ENCODE measurements at places on chromosomes 2 and 18.

DNA sequence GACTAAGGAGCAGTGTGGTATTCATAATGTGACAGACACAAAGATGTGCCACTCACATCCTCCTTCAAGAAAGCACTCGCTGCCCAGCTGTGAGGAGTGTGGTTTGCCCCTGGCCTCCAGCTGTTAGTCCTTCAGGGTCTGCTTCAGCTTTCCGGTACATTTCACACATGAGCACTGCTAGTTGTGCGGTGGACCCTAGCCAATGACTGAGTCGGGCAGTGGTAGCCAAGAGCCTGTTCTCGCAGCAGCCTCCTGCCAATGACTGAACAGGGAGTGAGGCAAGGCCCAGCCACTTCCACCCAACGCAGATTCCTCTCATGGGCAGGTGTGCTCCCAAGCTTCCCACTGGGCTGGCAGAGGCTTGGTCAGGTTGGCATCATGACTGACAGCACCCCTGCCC lies 254.3 kb downstream of the RBM43 start:
- no peak for DNase-seq

DNA sequence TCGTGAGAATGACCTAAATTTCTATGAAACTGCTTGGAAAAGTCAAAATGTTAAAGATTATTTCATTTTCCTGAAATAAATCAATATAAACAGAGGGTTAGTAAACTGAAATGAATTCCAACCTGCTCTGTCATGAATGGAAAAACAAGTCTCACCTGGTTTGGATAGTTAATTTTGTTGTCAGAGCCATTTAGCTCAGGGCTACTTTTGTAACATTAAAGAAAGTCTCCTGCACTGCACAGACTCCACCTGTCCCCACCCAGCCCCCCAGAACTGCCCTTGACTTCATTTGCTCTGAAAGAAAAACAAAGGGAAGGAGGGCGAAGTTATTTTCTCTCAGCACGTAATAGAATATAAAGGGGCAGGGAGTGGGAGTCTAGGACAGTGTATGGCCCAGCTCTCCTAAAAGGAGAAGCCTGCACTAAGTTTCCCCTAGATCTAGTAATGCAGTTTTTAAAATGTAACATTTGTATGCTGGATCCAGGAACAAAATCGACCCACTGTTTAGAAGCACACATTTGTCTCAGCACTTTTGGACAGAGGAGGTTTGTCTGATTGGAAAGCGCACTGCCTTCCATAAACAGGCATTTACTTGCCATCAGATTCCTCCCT lies 54.2 kb upstream of the ACSL3 start:
- DNase-seq: no peak

- DNase-seq: no peak
Observed at GRCh38 chr18:848062-848861, 36.2 kb upstream of the YES1 start.

GRCh38 chr2:37892436-37893114 lies 32.5 kb upstream of the RMDN2 start:
- DNase-seq: no peak

GRCh38 chr2:149331023-149331400 lies 625 bp downstream of the LYPD6 start:
- DNase-seq: no peak

GRCh38 chr2:152083202-152083875 lies 15.5 kb downstream of the CACNB4 start:
- DNase-seq: no peak

DNA sequence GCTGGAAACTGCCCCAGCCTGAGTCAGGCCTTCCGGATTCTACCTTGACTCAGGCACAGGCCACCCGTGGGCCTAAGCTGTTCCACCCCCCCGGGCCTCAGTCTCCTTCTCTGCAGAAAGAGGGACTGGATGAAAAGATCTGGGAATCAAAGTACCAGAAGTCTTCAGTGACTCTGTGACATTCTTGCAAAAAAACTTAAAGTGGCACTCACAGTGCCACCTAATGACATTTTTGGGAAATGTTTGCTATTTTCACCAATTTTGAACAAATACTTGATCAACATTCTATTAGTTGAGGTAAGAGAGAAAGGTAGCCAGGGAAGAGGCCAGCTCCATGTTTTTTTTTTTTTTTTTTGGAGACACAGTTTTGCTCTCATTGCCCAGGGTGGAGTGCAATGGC lies 48.3 kb upstream of the ACAA2 start:
- no peak for DNase-seq

GRCh38 chr2:165376571-165376975 lies 92.9 kb upstream of the CSRNP3 start:
- DNase-seq: no peak

DNA sequence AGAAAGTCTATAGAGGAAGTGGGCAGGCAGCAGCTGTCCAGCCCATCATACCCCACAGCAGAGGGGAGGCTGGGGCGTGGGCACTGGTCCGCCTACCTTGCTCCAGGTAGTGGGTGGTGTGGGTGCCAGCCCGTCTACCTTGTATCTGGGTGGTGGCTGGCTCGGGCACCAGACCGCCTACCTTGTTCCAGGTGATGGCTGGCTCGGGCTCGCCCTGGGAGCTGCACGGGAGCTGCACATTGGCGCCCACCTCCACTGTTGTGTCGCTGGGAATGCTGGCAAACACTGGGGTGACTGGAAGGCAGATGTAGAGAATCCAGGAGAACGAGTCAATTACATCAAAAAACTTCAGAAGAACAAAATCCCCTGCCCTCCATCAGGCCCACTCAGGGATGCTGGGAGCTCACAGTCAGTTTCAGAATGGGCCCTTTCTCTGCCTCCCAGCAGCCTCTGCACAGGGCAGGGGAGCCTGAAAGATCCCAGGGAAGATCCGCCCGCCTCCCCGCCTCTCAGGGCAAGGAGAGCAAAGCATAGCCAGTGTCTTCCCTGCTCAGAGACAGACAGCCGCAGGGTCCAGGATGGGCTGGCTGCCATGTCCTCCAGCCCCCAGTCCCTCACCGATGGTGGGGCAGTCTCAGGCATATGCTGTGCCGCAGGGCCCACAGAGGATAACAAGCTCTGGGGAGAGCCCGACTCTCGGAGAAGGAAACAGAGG lies 82.3 kb downstream of the PXDN start:
- no peak for DNase-seq

- DNase-seq: no peak
Observed at GRCh38 chr18:10377956-10378355, 76.5 kb upstream of the APCDD1 start.

DNA sequence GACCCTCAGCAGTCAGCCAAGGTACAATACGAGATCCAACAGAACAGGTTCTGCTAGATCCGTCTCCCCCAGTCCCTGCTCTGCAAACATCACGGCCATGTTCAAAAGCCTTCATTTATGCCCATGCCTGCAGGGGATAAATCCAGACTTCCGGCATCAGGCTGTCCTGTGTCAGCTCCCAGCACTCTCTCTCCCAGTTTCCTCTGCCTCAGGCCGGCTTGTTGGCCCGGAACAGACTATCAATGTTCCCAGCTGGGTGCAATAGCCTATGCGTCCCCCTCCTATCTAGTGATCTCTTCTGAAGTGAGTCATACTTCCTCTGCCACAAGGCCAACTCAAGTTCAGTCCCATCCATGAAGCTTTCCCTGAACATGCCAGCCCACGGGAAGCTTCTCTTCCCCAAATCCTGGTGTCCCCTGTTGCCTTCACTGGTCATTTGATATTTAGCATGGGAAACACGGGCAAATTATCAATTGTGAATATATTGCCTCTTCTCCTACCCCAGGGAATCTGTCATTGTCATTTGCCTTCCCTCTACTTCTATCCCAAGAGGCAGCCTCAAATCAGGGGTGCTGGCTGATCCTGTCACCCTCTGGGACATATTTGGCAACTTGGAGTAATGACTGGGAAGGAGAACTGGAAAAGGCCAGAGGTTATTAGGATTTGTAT lies 51.1 kb downstream of the CAPN13 start:
- no peak for DNase-seq

GRCh38 chr18:24659827-24660720 lies 199.6 kb downstream of the HRH4 start:
- DNase-seq: no peak

DNA sequence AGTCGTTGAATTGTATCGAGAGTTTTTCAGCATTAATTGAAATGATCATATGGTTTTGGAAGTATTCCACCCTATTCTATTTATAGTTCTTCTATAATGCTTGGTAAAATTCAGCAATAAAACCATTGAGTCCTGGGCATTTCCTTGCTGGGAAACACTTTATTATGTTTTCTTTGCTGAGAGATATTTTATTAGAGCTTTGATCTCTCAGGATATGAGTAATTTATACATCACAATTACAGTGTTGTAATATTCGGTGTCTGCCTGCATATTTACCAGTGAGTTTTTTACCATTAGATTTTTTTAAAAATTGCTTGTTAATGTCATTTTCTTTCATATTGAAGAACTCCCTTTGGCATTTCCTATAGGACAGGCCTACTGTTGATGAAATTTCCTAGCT lies 402.7 kb upstream of the FSIP2 start:
- no peak for DNase-seq

DNA sequence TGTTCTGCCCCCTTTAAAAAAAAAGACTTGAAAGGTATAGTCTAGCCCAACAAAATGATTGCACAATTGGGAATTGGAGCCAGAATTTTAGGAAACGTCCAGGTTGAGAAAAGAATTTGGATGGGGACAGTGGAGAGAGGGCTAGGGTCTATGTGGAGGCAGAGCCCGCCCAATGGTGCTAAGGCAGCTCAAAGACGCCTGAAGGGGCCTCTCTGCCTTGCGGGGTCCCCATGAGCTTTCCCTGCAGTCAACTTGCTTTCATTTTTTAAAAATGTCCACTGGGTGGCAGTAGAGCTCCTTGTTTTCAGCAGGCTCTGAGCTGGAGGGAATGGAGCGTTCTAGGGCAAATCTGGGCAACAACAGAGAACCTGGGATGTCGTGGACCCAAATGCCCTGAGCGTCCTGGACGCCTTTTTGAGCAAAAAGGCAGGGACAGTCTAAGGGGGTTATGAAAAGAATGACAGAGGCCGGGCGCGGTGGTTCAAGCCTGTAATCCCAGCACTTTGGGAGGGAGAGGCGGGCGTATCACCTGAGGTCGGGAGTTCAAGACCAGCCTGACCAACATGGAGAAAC lies 40.2 kb upstream of the ITM2C start:
- DNase-seq: peak; percentile 76

DNA sequence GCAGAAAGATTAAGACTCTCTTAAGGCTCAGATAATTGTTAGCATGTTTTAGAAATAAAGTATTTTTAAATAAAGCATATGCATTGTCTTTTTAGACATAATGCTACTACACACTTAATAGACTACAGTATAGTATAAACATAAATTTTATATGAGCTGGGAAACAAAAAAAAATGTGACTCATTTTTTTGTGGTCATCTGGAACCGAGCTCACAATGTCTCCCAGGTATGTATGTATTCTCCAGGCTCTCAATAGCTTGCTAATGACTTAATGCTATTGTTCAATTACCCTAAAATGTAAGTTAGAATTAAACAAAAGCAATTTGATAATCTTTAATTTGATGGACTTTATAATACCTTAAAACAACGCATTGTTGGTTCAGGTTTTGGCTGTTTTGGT lies 167.2 kb downstream of the NUP35 start:
- no peak for DNase-seq

GRCh38 chr18:46274266-46274665 lies 170.1 kb downstream of the HAUS1 start:
- no peak for DNase-seq

GRCh38 chr2:49961346-49961745 lies 807.0 kb upstream of the FSHR start:
- DNase-seq: no peak

GRCh38 chr2:190528521-190529001 lies 6.0 kb downstream of the NEMP2 start:
- no peak for DNase-seq

DNA sequence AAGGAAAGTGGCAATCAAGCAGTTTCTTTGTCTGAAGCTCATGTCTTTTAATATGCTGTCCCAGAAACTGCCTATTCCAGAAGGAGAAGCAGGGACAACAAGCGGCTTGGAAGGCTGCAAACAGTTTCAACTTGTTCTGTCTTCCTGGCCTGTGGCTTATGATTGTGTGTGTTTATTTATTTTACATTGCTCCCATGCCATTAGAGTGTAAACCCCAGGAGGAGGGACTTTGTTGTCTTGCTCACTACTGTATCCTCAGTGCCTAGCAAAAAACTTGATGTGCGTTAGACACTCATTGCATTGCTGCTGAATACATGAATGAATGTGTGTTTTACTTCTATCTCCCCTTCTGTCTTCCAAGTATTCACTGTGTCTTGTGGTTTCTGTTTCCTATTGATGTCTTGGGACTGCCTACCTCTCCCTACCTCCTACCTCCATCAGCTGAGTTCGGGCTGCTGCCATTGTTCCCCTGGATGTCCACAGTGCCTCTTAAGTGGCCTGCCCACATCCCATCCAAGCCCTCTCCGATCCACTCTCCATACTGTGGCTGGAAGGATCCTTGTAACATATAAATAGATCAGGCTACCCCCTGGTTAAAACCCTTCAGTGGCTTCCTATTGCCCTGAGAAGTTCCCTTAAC lies 261.4 kb downstream of the DYSF start:
- no peak for DNase-seq

DNA sequence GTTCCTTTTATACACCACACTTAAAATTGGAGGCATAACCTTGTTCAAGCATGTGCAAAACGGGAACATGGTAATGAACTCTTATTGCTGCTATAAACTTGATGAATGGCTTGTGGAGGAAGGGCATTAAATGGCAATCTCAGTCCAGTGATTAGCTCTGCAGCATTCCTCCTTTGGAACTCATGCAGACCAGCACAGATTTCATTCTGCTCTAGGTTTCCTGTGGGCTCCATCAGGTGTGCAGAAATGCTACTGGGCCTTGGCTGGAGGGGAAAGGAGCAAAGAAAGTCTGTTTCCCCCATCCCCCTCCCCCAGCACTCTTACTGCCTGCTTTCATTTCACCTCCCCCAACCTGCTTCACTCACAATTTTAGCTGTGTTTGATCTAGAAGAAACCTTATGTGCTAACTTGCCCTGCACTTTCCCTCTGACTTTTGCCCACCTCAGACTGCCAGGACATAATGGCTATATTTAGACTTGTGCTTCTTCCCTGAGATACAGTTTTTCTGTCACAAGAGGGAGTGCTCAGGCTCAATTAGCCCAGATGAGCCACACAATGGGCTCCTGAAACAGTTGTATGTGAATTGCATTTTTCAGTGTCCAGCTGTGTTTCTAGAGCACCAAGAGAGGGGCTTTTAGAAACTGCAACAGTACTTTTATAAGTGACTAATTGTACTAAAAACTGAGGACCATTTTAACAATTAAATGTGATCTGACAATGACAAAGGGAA lies 109.8 kb downstream of the FSHR start:
- DNase-seq: no peak

- no peak for DNase-seq
Observed at GRCh38 chr2:177405029-177405692, 12.6 kb downstream of the AGPS start.

DNA sequence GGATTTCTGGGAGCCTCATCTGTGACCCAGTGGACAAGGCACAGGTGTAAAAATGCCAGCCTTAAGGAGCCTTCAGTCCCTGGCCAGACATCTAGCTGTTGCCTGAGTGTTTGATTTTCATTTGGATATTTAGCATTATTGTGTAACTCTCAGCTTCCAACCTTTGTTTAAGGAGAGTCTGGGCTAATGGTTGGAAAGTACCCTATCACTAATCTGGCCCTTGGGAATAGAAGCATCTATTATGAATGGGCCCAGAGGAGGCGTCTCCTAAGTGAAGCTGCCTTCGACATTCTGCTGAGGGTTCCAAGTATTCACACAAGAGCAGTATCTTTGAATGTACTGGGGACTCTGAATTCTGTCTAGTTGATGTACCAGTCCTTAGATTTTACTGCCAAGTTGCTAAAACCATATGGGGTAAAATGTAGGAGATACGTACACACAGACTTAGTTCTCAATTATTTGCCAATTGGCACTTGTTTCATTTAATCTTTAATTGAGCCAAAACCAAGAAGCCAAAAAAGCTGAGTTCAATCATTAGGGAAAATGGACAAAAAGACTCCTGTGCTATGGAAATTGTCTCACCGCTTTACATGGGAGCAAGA lies 7.2 kb upstream of the ANKRD29 start:
- DNase-seq: no peak

All from SW 1271 (cell line).